ENCODE measurements at places on chromosomes 2 and 18.

- DNase-seq, result no peak
Measured at GRCh38 chr2:176388861-176389260, 119.6 kb downstream of the MTX2 start.

DNA sequence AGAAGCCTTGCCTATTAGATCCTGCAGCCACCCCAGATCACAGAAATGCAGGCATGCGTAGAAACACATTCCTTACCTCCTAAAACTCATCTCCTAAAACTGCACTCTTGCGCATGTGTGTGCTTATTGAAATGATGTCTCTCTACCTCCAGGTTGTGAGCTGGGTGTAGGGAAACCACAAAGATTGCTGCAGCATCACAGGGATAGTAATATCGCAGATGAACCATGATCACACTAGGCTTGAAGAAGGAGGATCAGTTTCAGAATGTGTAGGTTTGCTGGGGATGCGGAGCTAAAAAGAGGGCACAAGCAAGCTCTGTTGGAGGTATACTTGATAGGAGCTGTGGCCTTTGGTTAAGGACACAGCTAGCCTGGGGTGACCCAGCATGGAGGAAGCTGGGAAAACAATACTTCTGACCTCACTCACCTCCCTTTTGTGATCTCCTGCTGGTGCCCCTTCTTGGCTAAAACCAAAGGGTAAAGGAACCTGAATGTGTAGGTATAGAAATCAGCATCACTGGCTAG is 118.8 kb downstream of the SETBP1 start:
- no peak for DNase-seq

DNA sequence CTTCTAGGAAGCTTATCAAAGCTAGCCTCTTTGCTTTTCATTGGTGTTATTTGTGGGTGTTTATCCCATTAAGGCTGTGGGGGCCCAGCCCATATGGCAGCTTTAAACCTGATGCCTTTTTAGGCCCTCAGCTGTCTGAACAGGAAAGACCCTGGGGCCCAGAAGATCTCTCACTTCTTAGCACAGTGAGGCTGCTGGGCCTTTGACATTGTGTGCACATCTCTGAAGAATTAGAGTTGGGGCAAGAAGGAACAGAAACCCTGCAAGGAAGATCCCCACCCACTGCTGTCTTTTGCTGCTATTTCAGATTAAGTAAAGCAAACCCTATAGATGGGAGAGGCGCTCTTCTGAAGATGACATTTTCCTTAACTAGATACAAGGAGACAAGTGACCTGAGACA is 250.0 kb downstream of the SMAD2 start:
- DNase-seq, result no peak

DNA sequence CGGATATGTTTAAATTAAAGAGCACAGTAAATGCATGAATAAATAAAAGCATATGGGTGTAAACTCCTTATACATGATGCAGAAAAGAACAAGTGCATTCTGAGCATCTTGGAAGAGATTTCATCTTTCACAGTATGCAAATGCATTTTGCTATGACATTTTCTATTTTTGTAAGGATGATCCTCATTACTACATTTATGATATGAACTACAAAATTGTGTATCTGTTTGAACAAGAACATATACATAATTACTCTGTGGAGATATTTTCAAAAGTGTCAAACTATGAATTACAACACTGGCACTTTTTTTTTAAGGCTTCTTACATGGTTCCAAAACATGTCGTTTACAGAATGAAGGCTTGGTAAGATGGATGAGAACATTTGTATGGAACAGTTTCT is 184.1 kb upstream of the TMEM200C start:
- no peak for DNase-seq

- no peak for DNase-seq
Measured at GRCh38 chr18:44774191-44774590, 93.5 kb downstream of the SETBP1 start.

- no peak for DNase-seq
Measured at GRCh38 chr2:133680343-133681049, 112.2 kb upstream of the NCKAP5 start.

GRCh38 chr2:1078326-1078725 is 127.7 kb downstream of the SNTG2 start:
- DNase-seq, result no peak

DNA sequence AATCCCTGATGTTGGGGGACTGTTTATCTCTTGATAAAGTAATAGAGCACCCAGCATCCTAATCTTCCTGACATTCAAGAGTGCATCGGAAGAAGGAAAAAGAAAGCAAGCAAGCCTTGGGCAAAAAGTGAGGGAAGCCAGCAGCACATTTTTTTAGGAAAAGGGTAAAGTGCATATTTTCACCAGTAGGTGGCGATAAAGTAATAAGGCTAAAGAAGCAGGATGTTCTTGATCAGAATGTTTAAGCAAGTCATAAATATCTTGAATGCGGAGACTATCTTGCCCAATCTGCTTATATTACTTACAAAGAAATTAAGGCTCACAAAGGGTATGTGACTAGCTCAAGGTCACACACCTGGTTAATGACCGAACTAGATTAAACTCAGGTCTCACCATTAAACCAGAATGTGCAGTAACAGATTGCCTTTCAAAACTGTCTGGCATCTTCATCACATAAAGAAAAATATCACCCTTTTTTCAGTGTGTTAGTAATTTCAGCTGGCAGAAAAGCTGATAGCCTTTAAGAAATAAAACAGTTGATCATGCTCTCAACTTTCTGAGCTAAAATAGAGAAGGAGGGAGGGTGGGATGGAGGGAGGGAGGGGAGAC is 83.8 kb downstream of the VIT start:
- no peak for DNase-seq

DNA sequence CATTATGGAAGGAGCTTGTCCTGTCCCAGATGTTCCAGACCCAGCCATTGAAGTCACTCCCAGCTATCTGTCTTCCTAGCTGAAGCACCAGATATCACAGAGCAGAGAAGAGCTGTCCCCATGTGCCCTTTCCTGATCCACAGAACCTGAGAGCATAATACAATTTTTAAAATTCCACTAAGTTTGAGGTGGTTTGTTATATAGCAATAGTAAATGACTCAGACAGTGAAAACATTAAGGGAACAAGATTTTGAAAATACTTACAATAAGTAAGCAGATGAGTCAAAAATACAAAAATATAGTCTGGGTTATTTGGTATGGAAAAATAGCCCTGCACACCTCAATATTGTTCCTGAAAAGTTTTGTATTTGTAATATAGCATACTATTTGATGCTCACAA is 85.8 kb upstream of the GLS start:
- no peak for DNase-seq

DNA sequence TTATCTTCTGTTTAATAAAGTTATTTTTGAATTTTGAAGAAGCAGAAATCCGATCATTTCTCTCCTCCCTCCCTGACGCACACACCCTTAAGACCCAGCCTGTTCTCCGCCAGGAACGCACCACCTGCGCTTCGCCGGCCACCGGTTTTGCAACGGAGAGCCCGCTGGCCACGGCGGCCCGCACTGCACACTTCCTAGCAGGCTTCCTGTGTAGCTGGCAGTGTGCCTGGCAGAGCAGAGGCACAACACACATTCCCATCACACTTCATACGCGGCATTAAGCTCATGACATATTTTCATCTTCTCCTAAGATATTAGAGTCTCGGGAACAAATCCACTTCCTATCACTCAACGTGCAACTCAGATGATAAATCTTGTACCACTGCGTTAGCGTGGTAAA is 148.0 kb downstream of the HDAC4 start:
- DNase-seq, result no peak

GRCh38 chr18:10138719-10139118 is 224.9 kb downstream of the VAPA start:
- DNase-seq, result no peak

DNA sequence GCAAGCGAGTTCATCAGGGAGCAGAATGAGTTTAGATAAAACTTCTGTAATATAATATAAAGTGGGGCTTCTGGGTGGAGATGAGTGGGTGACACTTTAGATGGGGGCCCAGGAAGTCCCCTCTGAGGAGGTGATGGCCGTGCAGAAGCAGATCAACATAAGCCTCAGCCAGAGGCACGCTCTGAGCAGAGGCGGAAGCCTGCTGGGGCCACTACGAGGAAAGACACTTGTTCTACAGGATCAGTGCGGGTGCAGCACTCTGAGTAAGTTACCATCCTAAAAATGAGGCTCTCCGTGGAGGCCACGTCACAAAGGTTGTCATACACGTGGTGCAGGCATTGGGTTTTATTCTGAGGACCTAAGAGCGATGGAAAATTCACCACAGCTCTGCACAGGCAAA is 22.3 kb downstream of the TMEM18 start:
- DNase-seq, result no peak

DNA sequence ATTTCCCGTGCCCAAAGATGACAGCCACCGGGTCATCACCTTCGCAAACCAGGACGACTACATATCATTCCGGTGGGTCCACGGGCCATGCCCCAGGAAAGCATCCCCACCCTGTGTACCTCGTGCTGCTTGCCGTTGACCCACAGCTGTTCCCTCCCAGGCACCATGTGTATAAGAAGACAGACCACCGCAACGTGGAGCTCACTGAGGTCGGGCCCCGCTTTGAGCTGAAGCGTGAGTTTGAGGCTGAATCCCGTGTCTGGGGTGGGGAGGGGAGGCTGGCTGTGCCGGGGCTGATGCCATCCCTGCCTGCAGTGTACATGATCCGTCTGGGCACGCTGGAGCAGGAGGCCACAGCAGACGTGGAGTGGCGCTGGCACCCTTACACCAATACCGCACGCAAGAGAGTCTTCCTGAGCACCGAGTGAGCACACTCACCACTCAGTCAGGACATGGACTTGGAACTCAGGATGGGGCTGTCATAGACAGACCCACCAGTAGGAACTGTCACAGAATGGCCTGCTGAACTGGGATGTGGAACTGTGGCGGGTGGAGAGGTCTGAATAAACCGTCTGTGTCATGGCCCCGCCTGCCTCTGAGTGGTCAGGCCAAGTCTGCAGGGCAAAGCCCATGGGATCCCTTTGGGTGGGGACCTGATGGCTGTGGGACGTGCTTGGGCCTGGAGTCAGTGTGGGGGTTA is 3.5 kb downstream of the IMP4 start:
- no peak for DNase-seq

- no peak for DNase-seq
Measured at GRCh38 chr18:23127090-23127489, 8.2 kb upstream of the CABLES1 start.

- no peak for DNase-seq
Measured at GRCh38 chr18:58844871-58845270, 19.8 kb upstream of the ZNF532 start.

- no peak for DNase-seq
Measured at GRCh38 chr2:202203348-202203747, 35.0 kb downstream of the SUMO1 start.

DNA sequence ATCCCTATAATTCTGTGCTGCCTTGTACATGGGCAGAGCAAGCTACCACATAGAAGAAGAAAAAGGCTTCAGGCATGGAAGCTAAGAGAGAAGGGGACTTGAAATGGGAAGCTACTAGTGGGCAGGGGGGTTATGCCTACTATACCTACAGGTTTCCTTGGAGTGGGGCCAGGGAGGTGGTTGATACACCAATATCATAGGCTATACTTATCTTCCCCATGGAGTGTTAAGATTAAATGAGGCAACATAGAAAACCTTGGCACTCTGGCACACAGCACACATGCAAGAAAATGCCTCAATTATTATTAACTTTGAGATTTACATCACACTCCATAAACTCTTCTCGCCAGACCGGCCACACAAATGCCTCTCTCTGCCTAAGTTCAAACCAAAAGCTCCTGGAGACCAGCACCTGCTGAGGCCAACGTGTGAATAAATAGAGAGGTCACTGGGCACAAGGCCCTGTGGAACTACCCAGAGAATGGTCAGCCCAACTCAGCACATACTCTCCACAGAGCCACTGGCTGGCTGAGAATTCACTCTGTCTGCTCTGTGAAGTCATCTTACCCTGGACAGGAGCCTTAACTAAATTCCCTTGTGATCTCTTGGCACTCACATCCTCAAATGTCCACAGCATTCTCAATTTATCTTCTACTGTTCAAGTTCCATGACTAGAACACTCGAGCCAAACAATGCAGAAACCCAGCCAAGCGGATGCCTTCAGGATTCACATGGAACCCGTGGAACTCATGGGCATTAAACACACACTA is 498.7 kb downstream of the BCL11A start:
- no peak for DNase-seq

DNA sequence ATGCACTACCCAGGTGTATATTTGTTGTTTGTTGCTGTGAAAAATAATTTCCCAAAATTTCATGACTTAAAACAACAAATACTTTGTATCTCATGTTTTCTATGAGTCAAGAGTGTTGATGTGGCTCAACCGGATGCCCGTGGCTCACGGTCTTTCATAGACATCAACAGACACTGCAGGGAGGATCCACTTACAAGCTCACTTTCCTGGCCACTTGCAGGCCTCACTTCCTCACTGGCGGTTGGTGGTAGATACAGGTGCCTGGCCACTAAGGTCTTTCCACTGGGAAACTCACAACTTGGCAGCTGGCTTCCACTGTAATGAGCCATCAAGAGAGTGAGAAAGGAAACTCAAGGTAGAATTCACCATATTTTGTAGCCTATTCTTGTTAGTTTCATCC is 662.9 kb downstream of the IRS1 start:
- DNase-seq, result no peak

GRCh38 chr2:144480285-144480684 is 39.6 kb downstream of the ZEB2 start:
- DNase-seq, result no peak

DNA sequence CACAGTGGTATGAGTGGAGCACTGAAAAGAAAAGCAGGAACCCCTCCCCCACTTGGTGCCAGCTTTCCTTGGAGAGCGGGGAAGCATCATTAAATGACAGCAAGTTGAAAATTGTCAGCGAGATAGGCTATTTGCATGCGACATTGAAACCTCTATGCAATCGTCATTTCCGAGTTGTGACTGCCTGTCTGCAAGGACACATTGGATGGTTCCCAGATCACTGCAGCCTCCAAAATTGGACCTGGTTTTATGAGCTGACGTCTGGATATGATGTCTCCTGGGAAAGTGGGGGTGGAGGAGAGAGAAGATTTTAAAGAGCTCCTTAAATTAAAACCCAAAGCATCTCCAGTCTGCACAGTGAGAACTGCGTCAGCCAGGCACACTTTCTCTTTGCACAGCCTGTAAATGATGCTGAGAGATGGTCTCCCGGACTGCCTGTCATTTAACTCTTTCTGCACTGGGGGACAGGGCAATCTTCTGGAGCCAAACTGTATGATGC is 57.8 kb upstream of the KIF5C start:
- DNase-seq, result no peak

DNA sequence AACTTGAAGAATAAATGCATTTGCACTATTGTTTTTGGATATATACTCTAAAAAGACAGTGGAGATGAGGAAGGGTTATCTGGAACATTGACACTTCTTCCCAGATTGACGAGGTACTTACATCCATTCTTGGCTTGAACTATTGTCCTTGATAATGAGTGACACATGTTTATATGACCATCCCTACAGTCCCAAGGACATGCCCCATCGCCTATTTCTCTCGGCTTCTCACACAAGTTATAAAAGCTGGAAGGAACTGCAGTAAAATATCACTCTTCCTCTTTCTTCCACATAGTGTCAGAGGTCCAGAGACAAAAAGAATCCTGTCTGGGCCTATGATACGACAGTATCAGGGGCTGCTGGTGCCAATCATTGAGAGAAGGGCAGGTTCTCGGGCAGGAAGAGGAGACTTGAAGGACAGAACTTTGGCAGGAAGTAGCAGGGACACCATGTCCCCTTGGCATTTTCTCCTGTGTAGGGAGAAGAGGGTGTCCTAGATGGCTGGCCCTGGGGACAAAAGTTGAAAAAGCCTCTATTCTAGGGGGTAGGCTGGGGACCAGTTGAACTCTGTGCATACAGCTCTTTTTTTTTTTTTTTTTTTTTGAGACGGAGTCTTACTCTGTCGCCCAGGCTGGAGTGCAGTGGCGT is 5.8 kb upstream of the CABLES1 start:
- no peak for DNase-seq

All from effector CD4-positive, alpha-beta T cell (primary cell).